ENCODE measurements at places on chromosomes 7 and 10. TPM values are rescaled to one million over a fixed set of nuclear protein-coding genes. Genes with fewer than 3 reads are reported as not detected.

The KMT2E gene
- 51.7 TPM for total RNA-seq

The C10orf105 gene
- 0.03 TPM for total RNA-seq

The HOXA6 gene
- 1.0 TPM for total RNA-seq

The LRGUK gene
- 0.24 TPM for total RNA-seq

The WEE2 gene
- not detected for total RNA-seq

The NKX2-3 gene
- not detected for total RNA-seq

The CUBN gene
- 0.40 TPM for total RNA-seq

The PAPOLB gene
- 0.05 TPM for total RNA-seq

The FFAR4 gene
- not detected for total RNA-seq

The CTAGE8 gene
- not detected for total RNA-seq

The FBH1 gene
- 69.3 TPM for total RNA-seq

The GNA12 gene
- total RNA-seq: 10.2 TPM

The PIK3CG gene
- total RNA-seq: not detected

The PNLIPRP1 gene
- total RNA-seq: not detected

The ASB10 gene
- total RNA-seq: 0.99 TPM

The FERD3L gene
- not detected for total RNA-seq

The LRRC4 gene
- 1.3 TPM for total RNA-seq

The PALD1 gene
- total RNA-seq: 0.21 TPM

The TMEM229A gene
- not detected for total RNA-seq

The PKD2L1 gene
- 0.13 TPM for total RNA-seq

The CDK14 gene
- total RNA-seq: 27.8 TPM

The MSMB gene
- not detected for total RNA-seq

The CRTAC1 gene
- total RNA-seq: not detected

The FAM25G gene
- total RNA-seq: not detected

The UNCX gene
- not detected for total RNA-seq

The MINPP1 gene
- total RNA-seq: 24.9 TPM

The ATOH7 gene
- 1.0 TPM for total RNA-seq

The ANK3 gene
- total RNA-seq: 24.6 TPM

The NACAD gene
- total RNA-seq: 1.2 TPM

The UCMA gene
- total RNA-seq: not detected

The ITGB8 gene
- total RNA-seq: 23.6 TPM

The PANK1 gene
- total RNA-seq: 21.9 TPM

The H2BK1 gene
- total RNA-seq: not detected

The TMEM130 gene
- not detected for total RNA-seq

The CACNA2D1 gene
- total RNA-seq: 261 TPM

The PILRA gene
- 0.51 TPM for total RNA-seq

The CPA2 gene
- not detected for total RNA-seq

The CHAT gene
- not detected for total RNA-seq

The CALHM1 gene
- total RNA-seq: 0.31 TPM

The CYP2C9 gene
- not detected for total RNA-seq

The SAMD9L gene
- 25.0 TPM for total RNA-seq

The PBLD gene
- 10.5 TPM for total RNA-seq

The CALML3 gene
- total RNA-seq: not detected

The GIMAP7 gene
- total RNA-seq: not detected

The EN2 gene
- total RNA-seq: 1.7 TPM

The TMEM120A gene
- total RNA-seq: 115 TPM

The GPR158 gene
- 2.2 TPM for total RNA-seq

The RNLS gene
- total RNA-seq: 0.19 TPM

The STEAP2 gene
- 6.9 TPM for total RNA-seq

The CLDN4 gene
- total RNA-seq: not detected

The PKD1L1 gene
- 0.10 TPM for total RNA-seq

The EXOC6 gene
- total RNA-seq: 40.7 TPM

All from myocyte (in vitro differentiated cells).